ENCODE measurements at places on chromosomes 2 and 18.

DNA sequence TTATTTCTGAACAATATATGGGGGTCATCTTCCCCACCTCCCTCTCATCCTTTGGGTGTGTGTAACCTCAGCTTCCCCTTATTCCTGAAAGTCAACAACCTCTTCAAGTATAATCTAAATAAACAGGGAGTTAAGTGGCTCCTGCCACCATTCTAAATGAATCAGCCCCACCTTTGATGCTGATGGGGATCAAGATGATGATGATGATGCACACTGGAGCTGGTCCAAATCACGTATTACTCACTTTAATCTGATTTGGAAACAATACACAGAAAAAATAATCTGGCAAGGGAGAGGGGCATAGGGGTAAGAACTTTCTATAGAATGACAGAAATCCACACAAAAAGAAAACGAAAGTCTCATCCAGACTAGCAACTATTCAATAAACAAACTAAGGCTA, 7.1 kb downstream of the ACVR1 start:
- peak; percentile 20 for DNase-seq

DNA sequence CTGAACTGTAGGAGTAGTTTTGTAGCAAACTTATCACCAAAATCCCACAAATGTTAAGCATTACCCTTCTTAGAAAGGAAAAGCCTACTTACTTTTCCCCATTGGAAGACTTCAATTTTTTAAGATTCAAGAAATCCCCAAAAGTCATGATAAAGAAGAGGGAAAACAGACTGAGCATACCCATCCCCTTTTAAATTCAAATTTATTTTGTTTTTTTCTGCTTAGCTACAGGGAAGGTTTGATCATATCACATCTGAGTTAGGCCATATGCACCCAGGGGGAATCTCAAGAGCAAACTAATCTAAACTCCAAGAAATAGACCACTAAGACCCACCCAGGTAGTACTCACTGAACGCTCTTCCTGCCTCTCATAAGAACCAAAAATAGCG, 174.6 kb downstream of the TGIF1 start:
- no peak for DNase-seq

GRCh38 chr2:186263673-186264250, 222.3 kb upstream of the ZC3H15 start:
- DNase-seq: no peak

DNA sequence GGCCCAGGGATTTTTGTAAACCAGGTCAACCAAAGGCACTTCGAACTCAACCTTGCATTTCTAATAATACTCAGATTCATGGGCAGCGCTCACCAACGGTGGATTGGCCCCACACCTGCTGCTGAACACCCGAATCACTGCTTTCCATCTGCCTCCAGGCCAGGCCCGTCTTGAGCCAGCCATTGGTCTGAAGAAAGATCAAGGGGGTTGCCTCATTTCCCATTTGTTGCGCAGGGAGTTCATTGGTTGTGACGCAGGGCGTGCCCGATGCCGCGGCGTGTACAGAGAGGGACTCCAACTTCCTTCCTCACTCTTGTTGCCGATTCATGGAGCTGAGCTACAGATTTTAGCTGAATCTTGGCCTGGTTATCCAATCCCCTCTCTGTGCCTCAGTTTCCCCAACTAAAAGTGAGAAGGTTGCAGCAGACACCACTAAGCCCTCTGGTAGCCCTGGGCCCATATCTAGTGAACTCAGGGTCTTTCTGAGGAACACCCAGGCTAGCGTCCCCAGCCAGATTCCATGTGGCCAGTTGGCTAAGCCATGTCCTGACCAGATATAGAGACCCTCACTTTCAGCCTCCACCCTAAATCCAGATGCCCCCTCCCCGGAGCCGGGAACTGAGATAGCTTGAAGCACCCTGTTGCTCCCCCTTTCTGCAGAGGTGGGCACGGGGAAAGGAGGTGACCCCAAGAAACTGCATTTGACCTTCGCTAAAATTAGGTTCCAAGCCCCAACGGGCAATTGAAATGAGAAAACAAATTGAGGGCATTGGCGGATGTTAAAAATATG, 60.9 kb upstream of the HPCAL1 start:
- DNase-seq: no peak

DNA sequence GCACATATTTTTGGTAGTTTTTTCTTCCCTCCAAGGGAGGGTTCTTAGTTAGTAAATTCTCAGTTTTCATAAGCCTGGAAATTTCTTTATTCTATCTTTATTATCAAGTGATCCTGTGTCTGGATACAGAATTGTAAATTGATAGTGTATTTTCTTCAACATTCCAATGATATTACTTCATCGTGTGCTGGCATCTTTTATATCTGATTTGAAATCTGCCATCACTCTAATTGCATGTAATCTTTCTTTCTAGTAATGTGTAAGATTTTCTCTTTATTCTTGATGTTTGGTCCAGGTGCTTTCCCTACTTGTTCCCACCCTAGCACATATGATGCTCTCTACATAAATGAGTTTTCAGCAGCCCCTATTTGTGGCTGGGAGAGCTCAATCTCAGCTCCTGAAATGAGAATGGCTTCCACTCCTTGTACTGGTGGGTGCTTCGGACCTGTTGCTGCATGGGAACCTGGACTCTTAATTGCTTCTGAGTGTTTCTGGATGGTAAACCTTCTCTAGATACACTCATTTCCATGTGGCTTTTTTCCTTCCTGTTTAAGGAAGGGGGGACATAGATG, 102.7 kb downstream of the SMIM21 start:
- no peak for DNase-seq

DNA sequence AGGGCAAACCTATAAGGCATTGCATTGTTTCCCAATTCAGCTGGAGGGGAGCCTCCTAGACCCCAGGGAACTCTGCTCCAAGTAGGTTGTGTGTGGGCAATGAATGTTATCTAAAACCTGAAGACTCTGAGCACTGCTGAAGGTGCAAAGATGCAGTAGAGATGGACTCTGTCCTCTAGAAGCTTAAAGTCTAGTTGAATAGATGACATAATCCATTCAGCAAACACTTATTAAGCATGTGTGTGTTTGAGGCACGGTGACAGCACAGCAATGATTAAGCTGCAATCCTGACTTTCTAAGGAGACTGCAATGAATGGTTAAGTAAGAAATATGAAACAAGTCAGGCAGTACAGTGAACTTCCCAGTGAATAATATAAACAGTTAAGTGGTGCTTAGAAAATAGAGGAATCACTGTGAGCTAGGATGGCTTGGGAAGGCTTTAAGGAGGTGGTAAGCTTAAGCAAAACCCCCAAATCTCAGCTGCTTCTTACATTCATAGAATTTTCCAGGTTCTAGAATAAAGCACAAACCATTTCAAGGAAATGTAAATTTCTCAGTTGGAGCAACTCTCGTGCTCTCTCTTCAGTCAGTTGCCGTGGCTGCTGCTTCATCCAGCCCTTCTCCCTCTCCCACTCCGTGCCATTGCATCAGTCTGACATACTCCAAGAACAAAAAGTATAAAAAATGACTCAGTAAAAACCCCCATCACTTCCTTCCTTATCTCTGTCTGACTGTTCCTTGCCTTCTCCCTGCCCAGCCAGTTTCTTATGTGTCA, 19.1 kb downstream of the MXD1 start:
- DNase-seq: peak; percentile 96

- DNase-seq: peak; percentile 7
Measured at GRCh38 chr18:46856973-46857372, 60.3 kb downstream of the PIAS2 start.

- no peak for DNase-seq
Measured at GRCh38 chr2:36976065-36976464, 9.7 kb upstream of the STRN start.

DNA sequence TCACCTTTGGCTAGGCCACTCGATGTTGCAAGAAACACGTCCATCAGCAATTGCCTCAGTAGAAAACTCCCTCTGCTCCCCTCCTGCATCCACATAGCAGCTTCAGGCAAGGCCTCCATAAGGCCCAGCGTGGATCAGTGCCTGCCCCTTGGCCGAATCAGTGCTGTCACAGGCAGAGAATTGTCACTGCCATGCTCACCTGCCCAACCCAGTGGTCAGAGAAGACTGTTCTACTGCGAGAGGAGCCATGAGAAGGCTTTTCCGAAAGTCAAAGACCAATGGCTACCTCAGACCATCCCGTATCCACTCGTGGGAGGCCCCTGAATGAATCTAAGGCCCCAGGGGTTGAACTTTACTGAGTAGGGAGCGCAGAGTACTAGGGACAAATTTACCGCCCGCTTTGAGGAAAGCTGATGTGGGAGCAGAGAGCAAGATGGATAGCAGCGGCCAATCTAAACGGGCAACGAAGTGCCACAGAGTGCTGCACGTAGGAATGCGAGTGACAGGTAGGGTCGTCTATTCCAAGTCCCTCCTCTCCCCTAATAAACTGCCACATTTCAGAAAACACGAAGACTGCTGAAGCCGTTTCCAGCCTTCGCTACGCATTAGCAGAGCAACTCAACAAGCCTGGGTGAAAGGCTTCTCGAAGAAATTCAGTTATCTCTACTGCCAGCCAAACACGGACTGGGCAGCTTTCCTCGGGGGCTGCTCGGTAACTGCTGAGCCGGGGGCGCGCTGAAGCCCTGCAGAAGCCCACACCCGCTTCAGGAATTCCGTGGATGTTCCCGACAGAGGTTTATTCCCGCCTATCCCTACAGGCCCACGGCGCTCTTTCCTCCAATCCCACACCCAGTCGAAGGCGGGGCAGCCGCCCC, 968 bp upstream of the RALBP1 start:
- peak; percentile 89 for DNase-seq

DNA sequence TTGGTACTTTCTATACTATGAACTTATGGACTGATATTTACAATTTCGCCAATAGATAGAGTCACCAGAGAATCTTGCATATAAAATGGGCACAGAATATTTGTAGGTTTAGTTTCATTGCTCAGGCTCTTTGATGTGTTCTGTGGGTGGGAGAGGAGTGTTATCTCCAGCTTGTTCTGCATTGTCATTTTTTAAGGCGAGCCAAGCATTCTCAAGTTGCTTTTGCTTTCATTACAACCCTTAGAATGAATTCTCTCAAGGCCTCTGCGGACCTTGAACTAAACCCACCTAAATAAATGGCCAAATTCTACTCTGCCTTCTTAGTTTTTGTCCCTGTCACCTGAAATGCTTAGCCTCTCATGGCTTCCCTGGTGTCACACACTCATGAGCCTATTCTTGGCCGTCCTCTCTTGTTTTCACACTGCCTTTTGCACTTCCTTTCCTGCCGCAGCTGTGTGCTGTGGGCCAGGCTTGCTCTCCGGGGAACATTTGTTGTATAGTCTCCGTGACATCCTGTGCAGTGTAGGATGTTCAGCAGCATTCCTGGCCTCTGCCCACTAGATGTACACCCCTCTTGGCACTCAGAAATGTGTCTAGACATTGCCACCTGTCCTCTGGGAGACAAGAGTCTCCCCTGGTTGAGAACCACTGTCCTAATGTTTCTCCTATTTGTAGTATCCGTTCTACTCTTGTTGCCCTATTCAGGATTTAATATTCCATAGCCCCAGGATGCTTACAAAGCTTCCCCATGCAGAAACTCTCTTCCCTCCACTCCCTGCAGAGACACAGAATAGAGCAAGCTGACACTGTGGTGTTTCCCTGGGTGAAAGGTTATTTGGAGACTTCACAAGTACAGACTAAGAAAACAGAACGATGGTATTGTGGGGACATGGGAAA, 255.6 kb downstream of the PTPRM start:
- peak; percentile 31 for DNase-seq

DNA sequence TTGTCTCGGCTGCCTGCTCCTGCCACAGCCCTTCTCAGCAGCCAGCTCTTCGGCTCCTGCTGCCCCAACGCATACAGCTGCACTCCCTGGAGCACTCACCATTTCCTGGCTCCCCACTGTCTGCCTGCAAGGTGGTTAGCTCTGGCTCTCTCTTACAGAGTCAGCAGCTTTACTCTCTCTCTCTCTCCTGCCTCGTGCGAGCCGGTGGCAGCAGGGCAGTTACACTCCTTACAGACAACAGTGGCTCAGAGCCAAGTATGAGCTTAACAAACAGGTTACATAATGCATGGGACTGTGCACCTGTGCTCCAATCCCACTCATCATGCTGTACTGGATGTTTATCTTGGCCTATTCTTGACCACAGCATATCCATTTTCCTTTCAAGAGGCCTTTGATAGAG, 47.4 kb upstream of the DNAJC10 start:
- no peak for DNase-seq

DNA sequence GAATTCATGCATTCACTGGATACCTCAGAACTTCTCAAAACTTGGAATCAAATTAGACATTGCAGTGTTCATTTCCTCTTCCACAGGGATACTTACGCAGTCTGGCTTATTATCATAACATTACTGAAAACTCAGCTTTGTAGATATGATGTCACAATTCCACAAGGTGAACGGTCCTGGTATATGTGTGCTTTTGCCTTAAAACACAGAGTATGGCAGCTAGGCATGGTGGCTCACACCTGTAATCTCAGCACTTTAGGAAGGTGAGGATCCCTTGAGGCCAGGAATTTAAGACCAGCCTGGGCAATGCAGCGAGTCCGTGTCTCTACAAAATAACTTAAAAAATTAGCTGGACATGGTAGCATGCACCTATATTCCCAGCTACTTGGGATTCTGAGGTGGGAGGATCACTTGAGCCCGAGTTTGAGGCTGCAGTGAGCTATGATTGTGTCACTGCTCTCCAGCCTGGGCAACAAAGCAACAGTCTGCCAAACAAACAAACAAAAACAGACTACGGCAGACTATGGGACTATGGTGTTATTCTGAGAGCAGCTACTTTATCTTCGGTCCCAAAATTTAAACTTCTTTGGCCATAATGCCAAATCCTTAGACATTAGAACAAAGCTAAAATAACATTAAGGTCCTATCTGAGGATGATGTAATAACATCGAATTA, 1191.9 kb upstream of the SLC39A10 start:
- no peak for DNase-seq

DNA sequence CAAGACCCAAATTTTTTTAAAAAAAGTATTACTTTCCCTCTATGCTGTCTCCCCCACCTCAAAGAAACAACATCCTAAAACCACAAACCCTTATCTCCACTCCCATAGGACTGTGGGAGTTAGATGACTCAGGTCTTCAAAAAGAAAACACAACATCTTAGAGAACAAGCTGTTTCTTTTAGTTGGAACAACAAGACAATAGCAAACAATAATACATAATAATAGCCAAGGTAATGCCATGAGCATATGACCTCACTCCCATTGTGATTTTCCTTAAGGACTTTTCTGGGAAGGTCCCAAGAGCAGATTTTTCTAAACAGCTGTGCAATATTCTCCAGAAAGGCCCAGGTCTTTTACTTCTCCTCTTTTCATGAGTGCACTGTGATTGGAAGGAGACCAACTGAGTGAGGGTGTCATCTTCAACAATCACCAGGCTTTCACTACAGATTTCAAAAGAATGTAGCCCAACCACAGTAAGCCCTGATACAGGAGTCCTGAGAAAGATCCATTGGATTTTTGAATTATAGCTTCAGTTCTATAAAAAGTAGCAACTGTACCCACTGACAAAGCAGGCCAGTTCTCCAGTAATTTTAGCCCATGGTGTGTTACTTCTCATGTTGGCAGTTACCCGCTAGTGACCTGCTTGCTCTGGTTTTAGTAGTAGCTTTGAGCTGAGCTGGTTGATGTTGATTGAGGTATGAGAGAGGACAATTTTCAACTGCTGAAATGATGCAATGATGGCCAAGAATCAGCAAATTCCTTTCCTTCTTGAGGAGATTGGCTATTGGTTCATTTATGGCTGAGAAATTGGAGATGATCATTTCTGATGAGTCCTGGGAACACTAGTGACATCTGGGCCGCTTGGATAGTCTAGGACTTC, 144.5 kb upstream of the TCF4 start:
- DNase-seq: peak; percentile 77

- DNase-seq: peak; percentile 34
Measured at GRCh38 chr2:62292190-62292589, 96.3 kb downstream of the B3GNT2 start.

- peak; percentile 65 for DNase-seq
Measured at GRCh38 chr2:112033600-112033999, 21.5 kb upstream of the TMEM87B start.

- DNase-seq: no peak
Measured at GRCh38 chr18:63445037-63445436, 22.8 kb upstream of the VPS4B start.
